ENCODE measurements at places on chromosomes 4 and X.

- no peak for DNase-seq
These were observed 391.2 kb downstream of the SLITRK2 start for GRCh38 chrX:146208821-146209220.

DNA sequence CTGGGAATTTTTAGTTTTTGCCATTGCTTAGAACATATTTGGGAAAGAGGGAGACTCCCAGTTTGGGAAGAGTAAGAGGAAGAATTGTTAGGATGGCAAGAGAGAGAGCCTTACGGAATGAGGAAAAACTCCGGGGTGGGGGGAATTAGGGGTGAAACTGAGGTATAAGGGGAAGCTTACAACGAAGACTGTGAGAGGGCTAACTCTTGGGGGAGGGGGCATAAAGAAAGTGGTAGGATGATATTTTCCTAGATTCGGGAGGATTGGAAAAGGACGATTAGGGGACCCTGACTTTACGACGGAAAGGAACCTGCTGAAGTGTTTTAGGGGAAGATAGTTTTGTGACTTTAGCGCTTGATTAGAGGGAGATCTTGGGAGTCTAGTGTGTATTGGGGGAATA is 86.2 kb upstream of the HPRT1 start:
- peak; percentile 10 for DNase-seq

DNA sequence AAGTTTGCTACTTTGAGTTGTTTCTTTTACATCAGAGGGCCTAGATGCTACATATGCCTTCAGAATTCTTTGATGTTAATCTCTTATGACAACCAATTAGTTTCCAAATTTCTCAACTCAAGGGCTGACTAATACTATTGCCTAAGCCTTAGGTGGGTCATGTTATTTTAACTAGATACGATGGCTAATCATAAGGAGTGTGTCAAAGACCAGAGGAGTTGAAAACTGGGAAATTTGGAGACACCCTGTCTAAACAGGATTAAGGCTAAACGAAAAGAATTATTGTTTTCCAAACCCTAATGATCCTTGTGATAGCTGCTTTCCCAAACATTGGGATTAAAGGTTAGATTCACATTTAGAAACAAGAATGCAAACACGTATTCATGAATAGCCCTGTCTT is 228.5 kb downstream of the PCDH7 start:
- DNase-seq = no peak

DNA sequence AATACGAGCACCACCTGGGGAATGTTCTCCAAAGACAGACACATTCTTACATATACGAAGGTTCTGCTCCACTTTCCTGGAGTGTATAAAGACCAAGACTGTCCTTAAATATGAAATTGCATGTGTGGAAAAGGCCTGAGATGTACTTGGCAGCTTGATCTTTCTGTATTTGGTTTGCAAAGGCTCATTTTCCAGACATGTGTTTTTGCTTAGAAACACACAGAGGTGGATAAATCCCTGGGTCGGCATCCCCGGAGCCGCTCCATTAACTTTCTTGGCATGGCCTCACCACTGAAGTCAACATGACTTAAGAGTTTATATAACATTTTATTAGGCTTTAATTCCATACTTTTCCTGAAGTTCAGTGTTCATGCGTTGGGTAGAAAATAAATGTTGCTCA is 239.4 kb downstream of the LDB2 start:
- no peak for DNase-seq

- DNase-seq = peak; percentile 3
These were observed 30.7 kb downstream of the TAF7L start for GRCh38 chrX:101260435-101260834.

- peak; percentile 4 for DNase-seq
These were observed 117.0 kb downstream of the KDR start for GRCh38 chr4:55008166-55009056.

GRCh38 chr4:26525771-26526150 is 35.5 kb upstream of the CCKAR start:
- DNase-seq = no peak

- DNase-seq = no peak
These were observed 33.5 kb upstream of the ESX1 start for GRCh38 chrX:104288269-104288668.

GRCh38 chrX:154116426-154117211 is 19.1 kb upstream of the MECP2 start:
- DNase-seq = no peak

GRCh38 chrX:44992775-44993174 is 119.8 kb downstream of the KDM6A start:
- peak; percentile 13 for DNase-seq

DNA sequence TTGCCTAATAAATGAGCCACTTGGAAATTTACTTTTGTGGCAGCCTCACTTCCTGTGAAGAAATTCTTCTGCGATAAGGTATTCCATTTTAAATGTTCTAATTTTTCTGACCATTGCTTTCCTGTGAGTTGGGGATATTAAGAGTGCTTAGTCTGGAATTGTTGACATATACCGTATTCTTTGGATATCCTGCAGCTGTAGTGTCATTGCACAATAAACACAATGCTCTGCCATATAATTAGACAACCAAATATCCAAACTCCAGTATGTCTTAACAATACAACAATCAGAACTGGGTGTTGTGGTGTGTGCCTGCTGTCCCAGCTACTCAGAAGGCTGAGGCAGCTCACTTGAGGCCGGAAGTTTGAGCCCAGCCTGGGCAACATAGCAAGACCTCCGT is 99.4 kb downstream of the LUZP4 start:
- DNase-seq = no peak

- peak; percentile 4 for DNase-seq
These were observed 552 bp downstream of the NKRF start for GRCh38 chrX:119605464-119606279.

DNA sequence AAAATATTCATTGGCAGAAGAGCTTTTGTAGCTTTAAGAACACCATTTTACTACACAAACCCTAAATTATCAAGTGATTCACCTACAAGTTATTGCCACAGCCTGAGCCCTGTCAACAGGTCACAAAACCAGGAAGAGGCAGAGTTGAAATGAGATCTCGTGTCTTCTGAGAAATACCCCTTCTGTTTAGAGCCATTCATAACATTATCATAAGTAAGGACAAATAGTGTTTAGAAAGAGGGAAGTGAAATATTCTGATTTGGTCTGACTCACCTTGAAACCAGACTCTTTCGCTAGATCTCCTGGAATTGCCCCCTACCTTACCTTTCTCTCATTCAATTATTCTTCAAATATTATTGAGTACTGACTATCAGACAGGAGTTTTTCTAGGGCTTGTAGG is 5.9 kb downstream of the ETDB start:
- DNase-seq = no peak

DNA sequence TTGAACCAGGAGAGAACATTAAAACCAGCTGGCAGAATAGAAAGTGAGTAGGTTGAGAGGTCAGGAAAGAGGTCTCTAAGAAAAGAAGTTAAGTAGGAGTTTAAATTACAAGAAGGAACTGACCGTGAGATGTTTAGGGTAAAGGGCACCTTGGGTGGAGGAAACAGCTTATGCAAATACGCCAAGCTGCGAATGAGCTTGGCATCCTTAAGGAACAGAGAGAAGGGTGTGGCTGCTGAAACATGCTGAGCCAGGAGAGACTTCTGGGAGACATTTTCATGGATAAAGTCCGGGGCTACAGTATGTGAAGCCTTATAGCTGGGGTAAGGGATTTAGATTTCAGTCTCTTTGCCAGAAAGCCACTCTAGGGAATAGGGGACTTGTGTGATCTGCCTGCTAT is 249.1 kb downstream of the KCNIP4 start:
- no peak for DNase-seq

GRCh38 chr4:2269206-2269531 is 7.3 kb upstream of the MXD4 start:
- no peak for DNase-seq

DNA sequence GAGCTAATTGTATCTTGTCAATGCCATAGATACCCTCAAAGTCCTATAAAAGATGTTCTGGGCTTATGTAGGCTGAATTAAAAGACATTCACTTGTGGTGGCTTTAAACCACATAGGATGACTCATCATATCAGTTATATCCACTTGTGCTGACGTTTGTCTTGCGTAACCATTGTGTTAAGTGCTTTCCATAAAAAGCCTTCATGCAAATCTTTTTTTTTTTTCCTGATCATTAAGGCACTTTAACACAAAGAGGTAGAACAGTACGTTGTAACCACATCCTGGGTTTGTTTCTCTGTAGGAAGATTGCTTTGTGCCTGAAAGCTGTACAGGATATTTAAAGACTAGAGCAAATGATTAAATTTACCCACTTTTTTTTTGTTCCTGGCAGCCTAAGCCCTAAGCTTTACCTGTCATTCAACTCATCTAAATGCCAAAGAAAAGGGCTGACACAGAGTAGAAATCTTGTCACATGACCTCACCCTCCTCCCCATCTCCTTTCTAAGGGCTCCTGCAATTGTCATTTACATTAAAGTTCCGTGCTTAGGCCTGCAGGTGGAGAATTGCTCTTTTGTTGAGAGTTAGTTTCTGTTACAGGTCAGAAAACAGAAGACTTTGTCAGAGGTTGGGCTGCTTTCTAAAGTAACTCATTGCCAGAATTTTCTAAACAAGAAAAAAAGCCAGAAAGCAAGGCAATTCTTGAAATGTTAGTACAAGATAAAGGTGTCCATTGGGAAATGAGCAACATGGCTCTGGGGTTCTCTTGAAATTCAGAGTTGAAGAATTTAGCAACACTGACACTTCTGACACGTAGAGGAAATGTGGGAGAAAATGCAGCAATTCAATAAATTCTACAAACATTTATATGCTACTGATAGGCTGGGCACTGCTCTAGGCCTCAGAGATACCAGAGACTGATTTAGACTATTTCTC is 555.6 kb downstream of the PPARGC1A start:
- peak; percentile 72 for DNase-seq

- no peak for DNase-seq
These were observed 235.6 kb downstream of the STIM2 start for GRCh38 chr4:27096142-27096824.

GRCh38 chr4:80231180-80231579 is 33.9 kb downstream of the PRDM8 start:
- no peak for DNase-seq

DNA sequence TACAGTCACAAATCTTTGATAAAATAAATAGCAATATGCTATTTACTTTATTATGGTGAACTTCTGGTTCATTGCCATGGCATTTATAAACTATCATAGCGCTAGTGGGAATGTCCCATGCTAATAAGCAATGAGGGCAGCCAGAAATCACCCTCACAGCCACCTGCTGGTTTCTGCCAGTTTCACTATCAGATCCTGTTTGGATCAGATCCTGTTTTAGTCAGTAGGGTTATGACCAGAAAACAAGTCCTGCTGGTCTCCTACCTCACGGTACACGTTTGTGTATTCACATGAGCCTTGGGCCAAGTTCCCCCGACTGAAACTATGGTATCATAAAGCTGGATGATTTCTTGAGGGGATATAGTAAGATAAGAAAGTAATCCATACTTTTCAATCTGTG is 17.7 kb downstream of the FOXR2 start:
- no peak for DNase-seq

DNA sequence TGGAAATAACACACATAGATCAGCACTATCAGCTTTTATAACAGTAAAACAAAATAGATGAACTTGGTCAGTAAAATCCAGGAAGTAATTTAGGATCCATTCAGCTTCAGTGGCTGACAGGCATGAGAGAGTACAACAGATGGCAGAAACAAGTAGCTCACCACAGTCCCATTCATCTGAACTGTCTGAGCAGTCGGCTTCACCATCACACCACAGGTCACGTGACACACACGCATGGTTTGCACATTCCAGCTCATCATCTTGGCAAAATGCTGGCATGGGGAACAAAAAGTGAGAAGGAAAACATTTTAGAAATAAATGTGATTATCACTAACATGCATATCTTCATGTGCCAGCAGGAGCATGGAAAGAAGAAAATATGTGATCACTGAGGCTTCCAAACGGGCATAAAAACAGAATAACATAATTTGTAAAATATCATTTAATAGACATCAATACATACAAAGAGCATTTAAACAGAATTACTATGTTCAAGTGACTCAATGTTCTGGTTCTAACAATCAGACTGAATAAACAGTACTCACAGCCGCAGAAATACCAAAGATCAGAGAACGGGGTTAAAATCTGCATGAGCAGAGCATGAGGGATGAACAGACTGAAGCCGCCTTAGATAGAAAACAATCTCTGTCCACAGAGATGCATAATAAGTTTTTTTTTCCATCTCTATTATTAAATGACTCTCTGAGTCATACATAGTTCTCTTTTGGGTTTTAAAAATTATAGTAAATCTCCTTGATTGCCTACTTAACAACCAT is 158.1 kb downstream of the ATP10D start:
- no peak for DNase-seq

DNA sequence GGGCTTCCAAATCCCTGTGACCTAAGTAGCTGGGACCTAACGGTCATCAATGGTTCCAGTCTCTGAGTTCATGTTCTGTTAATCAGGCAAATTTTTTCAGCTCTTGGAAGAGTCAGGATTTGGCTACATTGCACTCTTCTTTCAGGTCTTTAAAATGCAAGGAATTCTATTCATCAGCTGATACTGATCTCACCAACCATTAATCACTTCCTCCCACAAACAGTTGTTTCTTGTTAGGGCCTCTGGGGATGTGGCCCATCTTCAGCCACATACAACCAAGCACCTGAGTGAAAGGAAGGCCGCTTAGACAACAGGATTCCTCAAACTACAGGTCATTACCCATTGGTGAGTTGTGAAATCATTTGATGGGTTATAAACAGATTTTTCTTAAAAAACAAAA is 71.7 kb downstream of the FANCB start:
- DNase-seq = no peak

- peak; percentile 77 for DNase-seq
These were observed 10.4 kb downstream of the AFP start for GRCh38 chr4:73446336-73446938.

- DNase-seq = no peak
These were observed 22.3 kb downstream of the DLG3 start for GRCh38 chrX:70466968-70467367.

- DNase-seq = no peak
These were observed 92.7 kb downstream of the AR start for GRCh38 chrX:67636532-67636931.

- DNase-seq = peak; percentile 68
These were observed 552 bp downstream of the ADH5 start for GRCh38 chr4:99088023-99088449.

- DNase-seq = no peak
These were observed 243.6 kb downstream of the ANK2 start for GRCh38 chr4:113293043-113293560.

DNA sequence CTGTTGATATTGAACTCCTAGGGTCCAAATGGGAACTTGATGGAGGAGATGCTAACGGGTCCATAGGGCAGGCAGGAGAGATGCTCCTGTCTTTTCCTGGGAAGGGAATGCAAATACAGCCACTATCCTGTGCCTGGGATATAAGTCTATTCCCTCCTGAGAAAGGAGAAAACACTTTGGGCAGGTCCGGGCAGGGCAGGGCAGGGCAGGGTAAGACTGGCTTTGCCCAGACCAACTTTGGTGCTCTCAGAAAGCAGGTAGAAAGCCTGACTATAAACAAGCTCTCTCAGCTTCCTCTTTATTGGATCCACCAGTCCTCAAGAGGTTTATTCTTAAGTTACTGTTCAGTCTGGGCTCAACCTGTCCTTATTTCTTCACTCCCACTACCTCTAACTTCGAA is 232.3 kb downstream of the PTTG2 start:
- DNase-seq = no peak

- DNase-seq = peak; percentile 59
These were observed 235.3 kb downstream of the GPAT3 start for GRCh38 chr4:83771113-83771705.

- no peak for DNase-seq
These were observed 62.5 kb downstream of the BANK1 start for GRCh38 chr4:101853028-101853427.

Measured in hematopoietic multipotent progenitor cell treated with erythropoietin and hydrocortisone succinate and interleukin-3 and kit ligand, for 8 days (in vitro differentiated cells).